NCI-H526 (cell line): ENCODE measurements at places on chromosomes 3 and 15.
A peak's percentile ranks its signal among the peaks of the same experiment; 100 is the strongest.

DNA sequence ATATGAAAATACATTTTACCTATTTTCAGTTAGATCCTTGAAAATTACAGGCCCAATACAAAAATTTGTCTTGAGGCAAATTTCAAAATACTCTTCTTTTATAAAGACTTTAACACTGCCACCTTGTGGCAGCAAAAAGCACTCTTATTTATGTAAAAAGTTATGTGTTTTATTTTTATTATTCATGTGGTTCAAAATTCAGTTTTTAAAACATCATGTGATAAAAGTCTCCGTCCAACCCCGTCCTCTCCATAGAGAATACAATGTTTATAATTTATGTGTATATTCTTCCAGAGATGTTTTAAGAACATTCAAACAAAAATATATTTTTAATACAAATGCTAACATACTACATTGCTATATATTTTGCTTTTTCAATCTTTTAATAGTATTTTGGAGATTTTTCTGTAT is 36.9 kb upstream of the TRIM59 start:
- peak; percentile 40 for DNase-seq

GRCh38 chr3:18079739-18080138 is 337.3 kb upstream of the TBC1D5 start:
- DNase-seq = no peak

GRCh38 chr3:168997488-168997887 is 666.0 kb downstream of the MECOM start:
- no peak for DNase-seq

- DNase-seq = no peak
Measured at GRCh38 chr15:73264881-73265280, 103.9 kb downstream of the HCN4 start.
